ENCODE measurements at places on chromosomes 1 and 21.

- DNase-seq, result no peak
Observed at GRCh38 chr1:171460018-171460620, 25.2 kb upstream of the PRRC2C start.

GRCh38 chr21:36966821-36967768 lies 626 bp upstream of the HLCS start:
- DNase-seq, result peak; percentile 77

GRCh38 chr1:184649451-184649888 lies 105.2 kb downstream of the EDEM3 start:
- DNase-seq, result no peak

DNA sequence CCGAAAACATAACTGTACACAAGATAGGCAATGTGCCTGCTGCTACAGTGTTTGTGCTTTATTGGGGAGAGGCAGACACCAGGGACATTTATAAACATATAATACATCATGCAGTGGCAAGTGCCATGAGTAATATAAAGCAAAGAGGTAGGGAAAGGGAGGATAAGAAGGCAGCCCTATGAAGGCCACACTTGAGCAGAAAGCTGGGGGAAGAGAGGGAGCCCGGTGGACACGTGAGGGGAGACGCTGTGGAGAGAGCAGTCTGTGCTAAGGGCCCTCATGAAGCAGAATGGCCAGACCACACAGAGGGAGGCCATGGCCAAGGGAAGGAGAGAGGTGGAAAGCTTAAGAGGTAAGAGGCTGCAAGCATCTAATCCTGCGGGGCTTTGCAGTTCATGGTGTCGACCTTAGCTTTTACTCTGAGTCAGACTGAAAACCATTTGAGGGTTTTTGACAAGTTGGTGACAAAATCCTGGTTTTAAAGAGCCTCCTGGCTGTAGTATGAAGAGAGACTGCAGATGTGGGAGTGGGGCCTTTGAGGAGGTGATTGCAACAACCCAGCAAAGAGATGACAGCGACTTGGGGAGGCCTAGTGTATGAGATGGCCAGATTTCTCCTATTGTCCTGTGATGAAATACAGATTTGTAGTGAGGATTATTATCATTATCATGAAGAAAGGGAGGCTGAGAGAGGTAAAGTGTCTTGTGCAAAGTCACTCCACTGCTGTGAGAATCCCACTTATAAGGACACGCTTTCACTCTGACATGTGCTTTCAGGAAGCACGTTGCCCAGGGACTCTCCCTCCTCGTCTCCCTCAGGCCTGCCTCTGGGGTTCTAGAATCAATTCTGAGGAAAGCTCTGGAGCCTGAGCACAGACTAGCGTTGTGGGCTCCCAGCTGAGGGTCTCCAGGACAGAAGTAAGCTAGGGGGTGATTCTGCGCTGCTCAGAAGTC lies 192.9 kb downstream of the RHOU start:
- DNase-seq, result no peak

- DNase-seq, result peak; percentile 15
Observed at GRCh38 chr1:55585402-55585792, 370.2 kb upstream of the USP24 start.

- no peak for DNase-seq
Observed at GRCh38 chr1:37915476-37916093, 31.3 kb downstream of the INPP5B start.

- DNase-seq, result no peak
Observed at GRCh38 chr1:72693376-72693775, 411.0 kb upstream of the NEGR1 start.

DNA sequence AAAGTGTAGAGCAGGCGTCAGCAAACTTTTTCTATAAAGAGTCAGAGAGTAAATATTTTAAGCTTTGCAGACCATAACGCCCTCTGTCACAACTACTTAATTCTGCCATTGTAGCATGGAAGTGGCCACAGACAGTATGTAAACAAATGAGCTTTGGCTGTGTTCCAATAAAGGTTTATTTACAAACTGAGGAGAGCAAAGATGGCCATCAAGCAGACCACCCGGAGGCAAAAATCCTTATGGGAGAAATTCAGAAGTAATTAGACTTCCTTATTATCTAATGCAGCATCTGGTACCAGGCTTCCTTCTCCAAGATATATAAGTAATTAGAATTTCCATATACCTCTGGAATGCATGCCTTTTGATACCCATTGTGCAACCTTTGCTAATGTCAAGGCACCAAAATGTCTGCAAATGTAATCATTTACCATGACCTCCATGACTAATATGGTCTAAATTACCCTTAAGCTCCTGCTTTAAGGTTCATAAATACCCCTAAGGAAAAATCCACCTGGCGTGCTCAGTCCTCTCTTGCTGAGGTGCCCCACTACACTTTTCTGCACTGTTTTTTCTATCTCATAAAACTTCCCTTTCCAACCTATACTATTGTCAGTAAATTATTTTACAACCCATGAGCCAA lies 377.8 kb downstream of the MATN1 start:
- peak; percentile 14 for DNase-seq

GRCh38 chr1:217472915-217473314 lies 158.0 kb downstream of the GPATCH2 start:
- no peak for DNase-seq

DNA sequence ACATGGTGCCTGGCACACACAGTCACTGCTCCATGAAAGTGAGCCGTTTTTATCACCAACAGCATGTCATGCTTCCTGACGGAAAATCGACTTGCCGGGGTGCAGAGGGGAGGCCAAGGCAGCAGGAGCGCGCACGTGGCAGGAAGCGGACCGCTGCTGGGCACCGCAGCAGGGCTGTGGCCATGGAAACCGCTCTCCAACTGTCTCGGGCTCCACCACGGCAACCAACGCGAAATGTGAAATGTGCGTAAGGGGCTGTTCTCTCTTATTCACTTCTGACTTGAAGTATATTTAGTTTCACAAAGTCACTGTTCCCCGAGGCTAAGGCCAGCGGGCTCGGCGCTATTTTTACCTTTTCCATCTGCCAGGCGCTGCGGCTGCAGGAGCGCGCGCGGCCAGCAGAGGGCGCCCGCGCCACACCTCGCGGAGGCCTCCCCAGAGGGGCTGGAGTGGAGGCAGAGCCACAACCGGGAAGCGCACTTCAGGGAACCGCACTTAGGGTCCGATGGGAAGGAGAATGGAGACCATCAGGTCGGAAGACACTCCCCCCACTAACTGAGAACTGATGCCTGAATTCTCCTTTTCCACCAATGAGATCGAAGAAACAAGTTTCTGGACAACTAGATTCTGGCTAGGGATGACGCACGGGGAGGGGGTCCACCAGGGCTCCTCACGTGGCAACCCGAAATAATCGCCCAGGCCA lies 19.7 kb downstream of the RCC2 start:
- DNase-seq, result peak; percentile 83

DNA sequence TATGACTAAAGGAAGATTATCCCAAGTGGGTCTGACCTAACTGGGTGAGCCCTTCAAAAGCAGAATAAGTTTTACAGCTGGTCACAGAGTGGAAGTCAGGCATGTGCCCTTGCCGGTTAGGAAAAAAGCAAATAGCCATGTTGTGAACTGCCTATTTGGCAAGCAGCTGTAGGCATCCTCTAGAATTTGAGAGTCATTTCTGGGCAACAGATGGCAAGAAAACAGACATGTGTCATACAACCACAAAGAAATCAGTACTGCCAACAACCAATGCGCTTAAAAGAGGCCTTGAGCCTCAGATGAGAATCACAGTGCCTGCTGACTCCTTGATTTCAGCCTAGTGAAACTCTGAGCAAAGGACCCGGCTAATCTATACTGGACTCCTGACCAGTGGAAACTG lies 26.8 kb downstream of the LRRC53 start:
- no peak for DNase-seq

DNA sequence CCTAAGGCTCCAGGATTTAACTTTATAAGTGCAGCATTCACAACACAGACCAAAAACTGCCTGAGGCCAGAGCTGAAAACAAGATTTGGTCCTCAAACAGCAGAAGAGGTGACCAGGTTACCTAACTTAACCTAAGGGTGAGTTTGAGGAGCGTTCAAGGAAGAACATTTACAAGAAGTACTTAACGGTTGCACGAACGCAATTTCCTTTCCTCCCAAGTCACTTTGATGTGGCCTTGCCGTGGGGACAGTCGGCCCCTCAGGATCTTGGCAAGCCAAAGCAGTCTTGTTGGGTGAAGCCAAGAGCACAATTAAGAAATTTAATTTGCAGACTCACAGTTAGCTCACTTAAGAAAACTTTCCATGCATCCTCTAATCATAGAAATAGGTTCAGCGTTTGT lies 202.6 kb upstream of the COA6 start:
- no peak for DNase-seq

- DNase-seq, result no peak
Observed at GRCh38 chr1:20322081-20322824, 31.6 kb downstream of the VWA5B1 start.

DNA sequence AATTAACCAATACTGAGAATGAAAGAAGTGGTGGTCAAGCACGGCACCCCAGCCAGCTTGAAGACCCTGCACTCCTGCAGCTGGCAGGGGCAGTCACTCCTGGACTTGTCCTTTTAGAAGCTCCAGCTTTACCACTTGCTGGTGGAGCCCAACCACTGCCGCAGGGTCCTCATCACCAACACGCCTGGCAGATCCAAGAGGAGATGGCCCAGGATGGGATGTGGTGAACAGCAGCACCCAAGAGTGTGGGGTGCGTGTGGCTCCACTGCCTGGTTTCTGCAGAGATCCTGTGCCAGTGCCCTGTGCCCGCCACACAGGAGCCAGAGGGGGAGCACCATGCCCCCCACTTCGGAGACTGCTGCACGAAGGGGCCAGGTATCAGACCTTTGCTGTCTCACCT lies 13.5 kb downstream of the CR1L start:
- DNase-seq, result no peak

- no peak for DNase-seq
Observed at GRCh38 chr1:198560161-198560560, 19.7 kb upstream of the ATP6V1G3 start.

GRCh38 chr1:245301921-245302320 lies 147.1 kb downstream of the KIF26B start:
- no peak for DNase-seq

- peak; percentile 79 for DNase-seq
Observed at GRCh38 chr1:2019571-2020309, 595 bp downstream of the GABRD start.

GRCh38 chr1:223266632-223267172 lies 97.3 kb downstream of the SUSD4 start:
- no peak for DNase-seq

GRCh38 chr1:246566128-246566812 lies at the start of the genes CNST and TFB2M:
Gene CNST (plus strand): TSS chr1:246566456. CDS start chr1:246591563, 25,107 bp downstream.
Gene TFB2M (minus strand): TSS chr1:246566261. CDS start chr1:246566138, 123 bp downstream.
- peak; percentile 97 for DNase-seq

GRCh38 chr1:179826626-179827280 lies 50.9 kb downstream of the TOR1AIP2 start:
- no peak for DNase-seq

GRCh38 chr1:218365226-218365999 lies 20.3 kb downstream of the TGFB2 start:
- DNase-seq, result no peak

GRCh38 chr1:7971024-7971423 lies 9.5 kb downstream of the PARK7 start:
- no peak for DNase-seq

DNA sequence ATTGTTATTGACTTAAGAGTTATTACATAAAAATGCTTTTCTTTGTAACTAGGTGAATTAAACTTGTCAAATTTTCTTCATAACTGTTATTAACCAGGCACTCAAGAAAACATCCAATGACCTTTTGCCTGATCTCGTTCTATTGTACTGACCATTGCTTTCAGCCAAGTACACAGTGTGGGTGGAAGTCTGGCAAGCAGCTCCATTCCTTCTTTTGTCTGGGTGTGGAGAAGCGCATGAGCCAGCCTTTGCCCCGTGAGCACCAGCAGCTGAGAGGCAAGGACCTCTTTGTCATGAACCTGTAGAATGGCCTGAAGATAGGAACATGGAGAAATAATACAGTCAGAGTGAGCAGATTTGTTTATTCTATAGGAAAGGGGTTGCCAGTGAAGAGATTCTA lies 57.5 kb downstream of the IARS2 start:
- no peak for DNase-seq

GRCh38 chr1:212070720-212071302 lies 35.3 kb downstream of the DTL start:
- DNase-seq, result no peak

DNA sequence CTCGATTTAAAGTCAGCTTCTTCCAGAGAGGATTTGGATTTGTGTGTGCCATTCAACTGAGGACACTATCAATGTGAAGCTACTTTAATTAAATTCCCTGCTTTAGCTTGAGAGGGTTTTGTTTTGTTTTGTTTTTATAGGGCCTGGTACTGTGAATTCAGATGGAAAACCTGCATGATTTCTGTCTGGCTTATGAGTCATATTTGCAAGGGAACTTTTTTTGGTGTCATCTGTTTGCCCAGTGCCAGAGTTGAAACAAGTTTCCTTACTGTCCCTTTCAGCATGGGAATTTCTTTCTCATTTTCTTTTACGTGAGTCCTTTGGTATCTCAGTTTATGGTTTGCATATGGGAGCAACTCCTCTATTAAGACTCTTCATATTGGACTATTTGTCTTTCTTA lies 194.6 kb downstream of the GREM2 start:
- DNase-seq, result no peak

DNA sequence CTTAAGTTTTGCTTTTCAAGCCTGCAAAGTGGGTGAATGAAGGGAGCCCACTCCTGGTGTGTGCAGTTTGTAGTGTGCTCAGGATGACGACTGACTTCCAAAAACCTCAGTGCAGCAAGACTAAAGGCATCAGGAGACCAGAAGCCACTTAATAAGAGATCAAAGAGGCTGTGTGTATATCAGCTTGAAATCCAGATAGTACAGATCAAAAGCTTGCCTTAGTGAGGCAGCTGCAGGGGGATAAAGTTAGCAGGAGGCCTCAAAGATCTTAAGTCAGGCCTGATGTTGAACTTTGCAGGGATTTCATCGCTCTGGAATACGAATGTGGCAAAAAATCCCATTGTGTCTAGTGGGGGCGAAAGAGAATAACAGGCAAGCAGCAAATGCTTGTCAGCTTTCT lies 99.8 kb downstream of the PATJ start:
- no peak for DNase-seq
